IgD-negative memory B cell (primary cell): ENCODE measurements at places on chromosomes 2 and 18. TPM values are rescaled to one million over a fixed set of nuclear protein-coding genes. Genes with fewer than 3 reads are reported as not detected.

CD8B2 gene
- not detected for polyA plus RNA-seq

ATF2 gene
- 27.8 TPM for polyA plus RNA-seq

MERTK gene
- polyA plus RNA-seq, result 0.33 TPM

ABCB11 gene
- not detected for polyA plus RNA-seq

SLC5A7 gene
- not detected for polyA plus RNA-seq

CCDC148 gene
- polyA plus RNA-seq, result not detected

PAX8 gene
- polyA plus RNA-seq, result 0.85 TPM

RFX8 gene
- polyA plus RNA-seq, result not detected

EVA1A gene
- not detected for polyA plus RNA-seq

ALPP gene
- polyA plus RNA-seq, result not detected

ZEB2 gene
- polyA plus RNA-seq, result 51.5 TPM

CSRNP3 gene
- polyA plus RNA-seq, result not detected

RAX gene
- polyA plus RNA-seq, result not detected

MBD2 gene
- polyA plus RNA-seq, result 12.3 TPM

HES6 gene
- 3.3 TPM for polyA plus RNA-seq

SMYD1 gene
- not detected for polyA plus RNA-seq

RAPGEF4 gene
- polyA plus RNA-seq, result not detected

CHMP3 gene
- polyA plus RNA-seq, result 77.1 TPM

CNRIP1 gene
- not detected for polyA plus RNA-seq

MYOM1 gene
- 2.4 TPM for polyA plus RNA-seq

CHN1 gene
- not detected for polyA plus RNA-seq

RIT2 gene
- not detected for polyA plus RNA-seq

MIB1 gene
- polyA plus RNA-seq, result 2.2 TPM

UPP2 gene
- polyA plus RNA-seq, result not detected

C2orf15 gene
- polyA plus RNA-seq, result 2.0 TPM

CNGA3 gene
- not detected for polyA plus RNA-seq

CYBRD1 gene
- 0.18 TPM for polyA plus RNA-seq

INHBB gene
- polyA plus RNA-seq, result not detected

ARHGAP28 gene
- polyA plus RNA-seq, result not detected

MAPK4 gene
- not detected for polyA plus RNA-seq

FAM124B gene
- polyA plus RNA-seq, result not detected

TRMT61B gene
- polyA plus RNA-seq, result 20.0 TPM

LDAH gene
- polyA plus RNA-seq, result 15.4 TPM

CRYGD gene
- not detected for polyA plus RNA-seq

LYG2 gene
- not detected for polyA plus RNA-seq
